Glutamatergic neuron (in vitro differentiated cells): ENCODE measurements at places on chromosomes 2 and 18.

GRCh38 chr2:58427572-58428095, 186.5 kb upstream of the FANCL start:
- DNase-seq, result peak; percentile 55

- DNase-seq, result no peak
Observed at GRCh38 chr2:177726931-177727348, 334.4 kb downstream of the AGPS start.

DNA sequence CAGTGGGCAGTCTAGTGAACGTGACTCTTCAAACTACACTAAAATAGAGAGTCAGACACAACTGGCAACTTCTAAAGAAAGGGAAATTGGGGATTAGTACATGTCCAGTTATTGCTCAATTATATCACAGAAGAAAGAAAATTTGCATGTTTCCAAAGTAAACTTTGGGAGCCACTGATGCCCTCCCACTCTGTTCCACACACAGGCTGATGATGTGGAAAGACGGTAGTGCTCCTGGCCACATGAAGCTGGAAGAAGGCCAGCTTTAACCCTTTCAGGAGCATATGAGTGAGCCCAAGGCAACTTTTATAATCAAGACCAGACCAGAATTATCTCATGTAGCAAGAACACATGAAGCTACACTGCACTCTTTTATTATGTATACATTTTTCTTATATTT, 141.0 kb downstream of the NR4A2 start:
- no peak for DNase-seq

- no peak for DNase-seq
Observed at GRCh38 chr2:216862628-216863398, 2.9 kb upstream of the TNP1 start.

GRCh38 chr2:233012301-233012971, 620 bp downstream of the NGEF start:
- DNase-seq, result no peak

DNA sequence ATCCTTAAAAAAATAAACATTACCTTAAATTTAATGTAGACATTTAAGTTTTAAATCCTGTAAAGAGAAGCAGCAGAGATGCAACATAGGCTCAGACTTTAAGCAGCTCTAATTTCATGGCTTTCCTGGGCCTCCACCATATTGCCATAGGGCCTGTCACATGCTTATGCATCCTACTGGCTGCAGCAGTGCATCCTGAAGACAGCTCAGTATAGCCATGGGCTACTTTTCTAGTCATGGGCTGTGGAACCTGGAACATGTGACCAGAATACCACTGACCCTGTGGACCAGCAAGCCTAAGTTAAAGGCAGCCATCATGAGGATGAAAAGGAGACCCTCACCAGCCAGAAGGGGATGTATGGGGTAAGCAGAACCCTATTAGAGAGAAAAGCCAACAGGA, 10.7 kb downstream of the RMP24 start:
- DNase-seq, result no peak

GRCh38 chr2:16152071-16152927, 211.9 kb downstream of the MYCN start:
- DNase-seq, result no peak

- DNase-seq, result peak; percentile 61
Observed at GRCh38 chr18:13136056-13136903, 82.3 kb upstream of the LDLRAD4 start.

DNA sequence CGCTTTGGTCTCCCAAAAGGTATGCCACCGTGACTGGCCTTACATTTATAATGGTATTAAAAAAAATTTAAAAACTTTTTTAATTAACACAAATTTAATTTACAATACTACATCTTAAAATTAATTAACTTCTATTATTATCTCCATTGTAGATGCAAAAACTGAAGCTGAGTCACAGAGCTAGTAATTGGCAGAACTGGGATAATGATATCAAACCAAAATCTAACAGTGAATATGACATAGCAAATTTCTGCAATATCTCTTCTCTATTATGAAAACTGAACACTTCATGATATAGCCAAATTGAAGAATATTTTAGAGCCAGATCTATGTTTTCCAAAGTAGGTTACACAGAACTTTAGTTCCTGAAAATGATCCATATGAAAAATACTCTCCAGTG, 66.4 kb upstream of the CHAC2 start:
- no peak for DNase-seq

DNA sequence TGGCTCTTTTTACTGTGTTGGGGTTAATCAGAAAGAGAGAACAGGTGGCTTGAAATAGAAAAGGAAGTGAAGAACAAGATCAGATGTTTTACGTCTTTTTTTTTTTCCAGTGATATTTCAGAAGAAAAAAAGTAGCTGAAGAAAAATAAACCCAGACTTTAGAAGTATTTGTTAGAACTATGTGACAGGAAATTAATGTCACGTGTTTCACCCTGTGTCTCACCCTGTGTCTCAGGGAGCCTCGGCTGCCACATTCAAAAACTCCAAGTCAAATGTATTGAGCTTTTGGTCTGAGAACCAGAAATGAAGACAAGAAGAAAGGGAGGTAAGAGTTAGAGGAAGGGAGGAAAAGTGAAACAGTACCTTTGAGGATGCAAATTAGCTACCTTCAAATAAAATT, 38.0 kb downstream of the AKAIN1 start:
- DNase-seq, result no peak

GRCh38 chr2:120736202-120736623, 545 bp downstream of the GLI2 start:
- DNase-seq, result no peak

DNA sequence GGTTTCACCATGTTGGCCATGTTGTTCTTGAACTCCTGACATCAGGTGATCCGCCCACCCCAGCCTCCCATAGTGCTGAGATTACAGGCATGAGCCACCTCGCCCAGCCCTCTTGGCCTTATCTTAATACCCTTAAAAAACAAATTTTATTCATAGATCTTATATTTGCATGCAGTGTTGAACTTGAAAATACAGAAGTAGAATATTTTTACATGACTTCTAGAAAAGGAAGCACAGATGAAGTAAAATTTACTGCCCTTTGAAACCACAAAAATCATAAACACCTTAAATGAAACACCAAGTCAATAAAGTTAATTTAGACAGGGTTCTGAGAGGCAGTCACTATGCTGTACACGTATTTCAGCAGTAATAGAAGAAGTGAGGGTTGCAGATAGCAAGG, 145.7 kb downstream of the CERS6 start:
- no peak for DNase-seq

DNA sequence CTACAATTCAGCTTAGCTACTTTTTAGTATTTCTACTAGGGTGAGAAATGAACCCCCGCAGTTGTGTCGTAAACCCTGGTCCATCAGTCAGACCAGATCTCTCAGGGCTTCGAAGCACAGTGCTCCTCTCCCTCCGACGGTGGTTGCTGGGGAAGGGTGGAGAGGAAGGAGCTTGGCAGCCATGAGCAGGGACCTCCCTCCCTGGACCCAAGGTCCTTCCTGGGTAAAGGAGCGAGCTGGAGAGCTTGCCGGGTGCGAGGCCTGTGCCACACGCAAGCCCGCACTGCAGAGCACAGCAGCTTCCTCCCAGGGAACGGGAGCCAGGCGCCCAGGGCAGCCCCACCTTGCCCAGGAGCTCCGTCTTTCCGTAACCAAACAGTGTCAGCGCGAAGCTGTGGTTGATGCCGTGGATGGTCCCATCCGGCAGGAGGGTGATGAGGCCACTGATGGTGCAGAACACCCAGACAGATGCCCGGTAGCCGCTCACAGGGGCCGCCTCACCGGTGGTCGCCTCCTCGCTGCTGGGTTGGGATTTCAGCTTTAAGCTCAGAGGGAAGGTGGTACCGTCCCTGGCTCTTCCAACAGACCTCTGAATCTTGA, 12.5 kb downstream of the PASK start:
- DNase-seq, result no peak

- DNase-seq, result no peak
Observed at GRCh38 chr2:207813942-207814341, 44.2 kb upstream of the FZD5 start.

DNA sequence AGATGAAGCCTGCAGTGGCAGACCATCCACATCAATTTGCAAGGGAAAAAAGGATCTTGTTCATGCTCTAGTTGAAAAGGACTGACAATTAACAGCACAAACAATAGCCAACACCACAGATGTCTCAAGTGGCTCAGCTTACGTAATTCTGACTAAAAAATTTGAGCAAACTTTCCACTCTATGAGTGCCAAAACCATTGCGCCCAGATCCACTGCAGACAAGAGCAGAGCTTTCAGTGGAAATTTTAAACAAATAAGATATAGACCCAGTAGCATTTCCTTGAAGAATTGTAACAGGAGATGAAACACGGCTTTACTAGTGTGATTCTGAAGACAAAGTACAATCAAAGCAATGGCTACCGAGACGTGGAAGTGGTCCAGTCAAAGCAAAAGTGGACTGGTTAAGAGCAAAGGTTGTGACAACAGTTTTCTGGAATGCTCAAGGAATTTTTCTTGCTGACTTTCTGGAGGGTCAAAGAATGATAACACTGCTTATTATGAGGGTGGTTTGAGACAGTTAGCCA, 12.0 kb upstream of the ZNF396 start:
- DNase-seq, result no peak

DNA sequence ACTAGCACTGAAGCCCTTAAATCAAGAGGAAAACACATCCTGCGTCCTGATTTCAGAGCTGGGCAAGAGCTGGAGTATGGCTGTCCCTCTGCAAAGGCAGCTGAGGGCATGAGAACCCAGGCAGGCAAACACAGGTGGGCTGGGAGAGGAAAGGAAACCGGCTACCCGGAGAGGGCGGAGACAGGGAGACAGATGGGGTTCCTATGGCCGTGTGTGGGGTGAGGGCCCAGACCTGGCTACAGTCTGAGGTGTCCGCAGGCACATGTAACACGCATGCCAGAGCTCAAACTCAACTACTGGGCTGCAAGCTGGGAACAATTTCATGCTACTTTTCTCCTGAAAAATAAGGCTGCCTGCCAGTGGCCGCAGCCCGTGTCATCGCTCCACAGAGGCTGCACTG, 2.7 kb downstream of the COPS9 start:
- DNase-seq, result no peak

DNA sequence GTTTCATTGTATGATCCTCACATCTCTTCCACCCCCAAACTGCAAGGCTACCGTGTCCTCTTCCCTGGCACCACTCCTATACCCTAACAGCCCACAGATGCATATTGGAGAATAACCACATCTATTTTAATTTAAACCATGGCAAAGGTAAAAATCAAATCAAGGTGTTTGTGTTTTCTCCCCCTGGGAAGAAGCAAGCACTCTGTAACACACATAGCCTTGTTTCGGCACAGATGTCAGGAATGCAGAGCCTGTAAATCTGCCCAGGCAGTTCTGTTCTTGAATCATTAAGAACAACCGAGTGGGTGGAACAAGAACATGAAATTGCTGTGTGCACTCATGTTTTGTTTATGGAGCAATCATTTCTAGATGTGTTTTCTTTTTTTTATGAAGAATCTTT, 6.8 kb upstream of the COX7A2L start:
- DNase-seq, result no peak
